ENCODE measurements at places on chromosomes 4 and X.

DNA sequence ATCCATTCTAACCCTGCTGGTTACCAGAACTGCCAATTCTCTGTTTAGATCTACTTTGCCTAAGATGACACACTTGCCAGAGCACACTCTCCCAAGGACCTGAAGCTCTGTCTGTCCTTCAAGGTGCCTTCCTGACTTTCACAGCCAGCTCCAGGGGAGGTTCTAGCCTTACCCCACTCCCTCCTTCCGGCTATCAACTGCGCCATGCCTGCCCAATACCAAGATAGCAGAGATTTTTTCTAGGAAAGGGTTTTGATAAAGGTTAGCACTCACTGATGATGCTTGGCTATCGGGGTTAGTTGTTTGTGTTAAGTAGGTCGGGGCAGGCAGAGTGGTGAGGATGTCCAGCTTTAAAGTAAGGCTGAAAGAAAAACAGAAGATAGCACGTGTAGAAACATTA lies 14.3 kb downstream of the ALPK1 start:
- no peak for DNase-seq

DNA sequence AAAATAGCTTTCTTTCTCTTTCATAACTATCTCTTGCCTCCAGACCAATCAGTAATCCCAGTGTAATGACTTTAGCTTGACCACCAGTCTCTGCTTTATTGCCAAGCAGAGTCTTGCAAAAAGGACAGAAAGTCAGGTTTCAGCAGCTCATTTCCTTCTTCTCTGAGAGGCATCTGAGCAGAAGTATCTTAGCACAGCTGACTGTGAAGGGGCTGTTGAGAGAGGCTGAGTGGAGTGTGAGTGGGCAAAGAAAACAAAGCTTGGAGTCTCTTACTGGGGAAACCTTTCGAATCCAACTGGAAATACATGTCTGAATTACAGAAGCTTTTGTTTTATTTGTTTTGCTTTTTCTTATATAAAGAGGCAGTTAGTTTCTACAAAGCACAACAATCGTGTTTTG lies 170.3 kb upstream of the IGFBP7 start:
- no peak for DNase-seq

GRCh38 chr4:4269331-4269731 lies 20.6 kb downstream of the LYAR start:
- peak; percentile 6 for DNase-seq

- no peak for DNase-seq
Measured at GRCh38 chr4:153427363-153428071, 38.6 kb upstream of the TMEM131L start.

DNA sequence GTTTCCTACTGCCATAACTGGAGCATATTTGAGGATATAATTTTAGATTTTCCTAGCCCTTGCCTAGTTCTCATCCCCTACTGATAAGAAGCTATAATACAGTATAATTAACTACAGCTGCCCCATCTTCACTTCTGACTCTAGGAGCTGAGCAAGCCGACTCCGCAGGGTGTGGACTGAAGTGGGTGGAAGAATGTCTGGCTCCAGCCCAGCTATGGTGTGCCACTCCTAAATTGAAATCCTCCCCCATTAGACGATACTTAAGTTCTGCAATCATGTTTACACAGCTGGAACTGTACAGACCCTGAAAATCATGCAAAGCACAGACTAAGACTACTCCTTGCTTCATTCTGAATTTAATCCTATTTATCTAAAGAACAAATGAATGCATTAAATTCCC lies 93.1 kb downstream of the PCDH19 start:
- DNase-seq = no peak

GRCh38 chr4:2402048-2402842 lies 16.2 kb downstream of the ZFYVE28 start:
- DNase-seq = no peak

DNA sequence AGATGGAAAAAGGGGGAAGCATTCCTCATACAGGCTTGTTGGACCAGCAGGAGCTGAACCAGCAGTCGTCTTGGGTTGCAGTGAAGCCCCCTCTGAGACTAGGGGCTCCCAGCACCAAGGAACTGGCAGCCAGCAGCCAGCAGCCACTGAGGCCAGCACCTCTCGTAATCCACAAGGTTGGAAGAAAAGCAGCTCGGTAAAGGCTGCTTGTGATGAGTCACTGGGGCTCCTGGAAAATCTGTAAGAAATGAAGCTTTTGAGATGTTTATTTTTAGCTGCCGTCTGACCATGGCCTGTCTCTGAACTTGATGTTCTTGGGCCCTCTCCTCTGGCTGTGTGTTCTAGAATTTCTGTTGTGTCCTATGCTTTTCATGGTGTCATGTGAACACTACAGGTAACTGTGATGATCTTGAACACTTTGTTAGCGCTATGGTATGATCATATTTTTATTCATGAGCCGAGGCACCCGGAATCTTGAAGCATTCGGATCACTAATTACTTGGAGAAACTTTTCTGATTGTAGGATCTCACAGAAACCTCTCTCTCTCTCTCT lies 18.6 kb downstream of the CLCN4 start:
- DNase-seq = no peak

- no peak for DNase-seq
Measured at GRCh38 chr4:107094976-107095375, 58.9 kb upstream of the DKK2 start.

DNA sequence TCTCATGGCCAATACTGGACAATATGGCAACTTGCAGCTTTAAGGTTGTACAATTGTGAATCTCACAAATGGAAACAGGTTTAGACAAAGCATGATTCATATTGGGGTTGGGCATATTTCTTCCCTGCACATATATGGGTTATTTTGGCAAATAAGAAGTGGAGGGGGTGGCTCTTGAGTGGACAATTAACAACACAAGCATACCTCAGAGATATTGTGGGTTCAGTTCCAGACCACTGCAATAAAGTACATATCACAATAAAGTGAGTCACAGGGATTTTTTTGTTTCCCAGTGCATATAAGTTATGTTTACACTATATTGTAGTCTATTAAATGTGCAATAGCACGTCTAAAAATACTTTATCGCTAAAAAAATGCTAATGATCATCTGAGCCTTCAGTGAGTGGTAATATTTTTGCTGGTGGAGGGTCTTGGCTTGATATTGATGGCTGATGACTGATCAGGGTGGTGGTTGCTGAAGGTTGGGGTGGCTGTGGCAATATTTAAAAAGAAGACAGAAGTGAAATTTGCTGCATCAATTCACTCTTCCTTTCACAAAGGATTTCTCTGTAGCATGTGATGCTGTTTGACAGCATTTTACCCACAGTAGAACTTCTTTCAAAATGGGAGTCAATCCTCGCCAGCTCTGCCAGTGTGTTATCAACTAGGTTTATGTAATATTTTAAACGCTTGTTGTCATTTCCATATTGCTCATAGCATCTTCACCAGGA lies 50.5 kb upstream of the OGT start:
- DNase-seq = no peak

DNA sequence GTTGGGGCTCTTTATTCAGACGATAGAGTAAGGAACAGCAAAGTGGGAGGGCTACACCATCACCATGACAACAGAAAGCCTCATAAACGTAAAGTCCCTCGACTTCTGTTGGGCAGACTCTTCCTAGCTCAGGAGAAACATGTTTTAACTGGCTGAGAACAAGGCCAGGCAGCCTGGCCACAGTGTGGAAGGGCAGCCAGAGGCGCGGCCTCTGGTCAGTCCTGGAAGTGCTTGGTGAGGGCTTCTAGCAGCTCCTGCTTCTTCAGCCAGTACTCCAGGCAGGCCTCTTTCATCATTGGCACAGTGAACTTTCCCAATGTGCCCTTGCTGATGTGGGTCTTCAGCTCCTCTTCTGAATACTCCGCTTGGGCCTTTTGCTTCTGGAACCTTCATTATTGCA lies 690.9 kb downstream of the PCDH19 start:
- no peak for DNase-seq

GRCh38 chr4:173990126-173990868 lies 293.2 kb downstream of the FBXO8 start:
- DNase-seq = no peak

DNA sequence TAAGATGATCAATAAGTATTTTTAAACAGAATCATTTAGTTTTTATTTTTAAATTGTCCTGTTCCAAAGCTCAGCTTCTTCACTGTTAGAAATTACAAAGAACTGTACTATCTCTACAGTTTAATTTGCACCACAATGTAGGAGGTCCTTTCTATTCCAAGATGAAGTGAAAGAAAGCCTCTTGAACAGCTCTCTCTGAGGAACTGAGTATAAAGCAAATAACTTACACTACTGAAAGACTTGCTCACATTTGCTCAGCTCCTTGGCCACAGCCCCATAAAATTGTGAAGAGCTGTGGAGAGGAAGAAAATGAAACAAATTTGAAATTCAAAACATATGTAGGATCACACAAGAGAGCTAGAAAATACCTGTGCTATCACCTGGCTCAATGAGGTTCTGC lies 68.6 kb downstream of the ENPEP start:
- DNase-seq = no peak

DNA sequence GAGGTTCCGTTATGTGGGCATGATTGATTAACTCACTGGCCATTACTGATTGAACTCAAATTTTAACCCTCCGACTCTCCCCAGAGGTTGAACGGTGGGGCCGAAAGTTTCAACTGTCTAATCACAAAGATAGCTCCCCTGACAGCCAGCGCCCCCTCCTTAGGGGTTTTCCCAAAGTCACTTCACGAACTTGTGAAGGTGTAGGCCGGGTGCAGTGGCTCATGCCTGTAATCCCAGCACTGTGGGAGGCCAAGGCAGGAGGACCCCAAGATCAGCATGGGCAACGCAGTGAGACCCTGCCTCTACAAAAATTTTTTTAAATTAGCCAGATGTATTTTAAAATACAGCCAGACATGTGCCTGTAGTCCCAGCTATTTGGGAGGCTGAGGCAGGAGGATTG lies 39.8 kb upstream of the RBM47 start:
- DNase-seq = no peak

- no peak for DNase-seq
Measured at GRCh38 chr4:151887816-151888180, 127.0 kb upstream of the GATB start.

DNA sequence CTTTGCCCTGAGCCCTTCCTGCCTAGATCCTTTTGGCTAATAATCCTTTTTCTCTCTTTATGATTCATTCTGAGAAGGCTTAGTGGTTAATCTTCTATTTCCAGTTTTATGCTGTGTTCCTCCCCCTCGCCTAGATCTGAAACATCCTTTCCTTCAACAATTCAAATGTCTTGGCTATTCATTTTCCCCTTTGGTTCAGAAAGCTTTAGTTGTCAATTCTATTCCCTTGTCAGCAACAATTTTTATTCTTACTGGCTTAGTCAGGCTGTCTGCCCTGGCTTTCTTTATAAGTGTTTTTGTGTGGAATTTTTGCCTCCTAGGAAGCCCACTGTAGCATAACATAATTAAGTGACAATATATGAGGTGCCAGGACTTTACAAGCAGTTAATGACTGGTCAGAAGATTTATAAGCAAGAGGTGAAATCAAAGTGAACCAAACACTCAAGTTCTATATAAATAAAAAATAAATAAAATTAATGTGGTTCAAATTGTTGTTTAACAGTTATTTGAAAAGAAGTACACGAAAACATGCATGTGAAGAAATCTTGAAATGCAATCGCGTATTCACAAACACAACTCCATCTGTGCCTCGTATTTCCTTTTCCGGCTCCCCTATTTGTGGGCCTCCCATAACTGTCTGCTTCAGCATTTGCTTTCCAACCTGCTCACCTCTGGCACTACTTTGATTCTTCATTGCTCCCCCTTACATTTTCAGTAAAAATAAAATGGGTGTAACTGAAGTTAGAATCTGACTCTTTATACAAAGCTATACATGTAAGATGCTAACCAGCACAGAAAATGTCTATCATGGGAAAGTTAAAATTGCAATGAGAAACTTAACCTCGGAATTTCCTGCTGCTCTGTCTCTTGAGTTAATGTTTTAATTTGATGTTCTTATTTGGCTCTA lies 235.4 kb downstream of the SPRY1 start:
- no peak for DNase-seq

GRCh38 chrX:40933132-40933705 lies 152.0 kb upstream of the USP9X start:
- DNase-seq = no peak

All from CD4-positive, alpha-beta T cell (primary cell).